ENCODE measurements at places on chromosomes 7 and 10.

DNA sequence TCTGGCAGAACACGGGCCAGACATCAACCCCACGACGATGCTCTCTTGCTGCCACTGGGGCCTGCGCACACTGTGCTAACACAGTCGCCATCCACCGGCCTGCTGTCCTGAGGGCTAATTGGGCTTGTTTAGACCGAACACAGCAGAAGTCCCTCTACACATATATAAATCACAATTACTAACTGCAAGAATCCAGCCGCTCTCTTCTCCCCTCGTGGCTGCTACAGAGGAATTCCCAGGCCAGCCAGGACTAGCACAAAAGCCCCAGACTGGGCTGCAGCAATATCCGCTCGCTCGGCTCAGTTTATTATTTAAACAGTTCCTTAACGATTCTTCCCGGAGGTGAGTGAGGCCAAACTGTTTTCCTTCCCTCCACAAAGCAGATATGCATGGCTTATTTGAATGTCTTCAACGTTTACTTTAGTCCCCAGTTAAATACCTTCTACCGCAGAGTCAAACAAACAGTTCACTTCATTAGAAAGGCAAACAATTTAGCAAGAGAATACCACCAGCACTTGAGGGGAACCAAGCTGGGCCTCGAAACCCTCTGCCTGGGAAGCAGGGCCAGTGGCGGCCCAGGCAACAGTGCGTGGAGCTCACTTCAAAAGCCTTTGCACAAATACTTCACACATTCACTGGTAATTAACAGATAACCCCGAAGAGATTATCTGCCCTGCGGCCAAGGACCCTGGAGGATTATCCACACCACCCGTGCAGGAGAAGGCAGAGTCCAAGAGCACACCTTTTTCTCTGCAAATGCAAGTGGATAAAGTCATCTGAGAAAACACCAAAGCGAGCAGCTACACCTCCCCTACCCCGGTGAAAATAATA is 145.3 kb downstream of the GLI3 start:
- DNase-seq = no peak

GRCh38 chr7:66847879-66848790 is 72.9 kb upstream of the TMEM248 start:
- no peak for DNase-seq

DNA sequence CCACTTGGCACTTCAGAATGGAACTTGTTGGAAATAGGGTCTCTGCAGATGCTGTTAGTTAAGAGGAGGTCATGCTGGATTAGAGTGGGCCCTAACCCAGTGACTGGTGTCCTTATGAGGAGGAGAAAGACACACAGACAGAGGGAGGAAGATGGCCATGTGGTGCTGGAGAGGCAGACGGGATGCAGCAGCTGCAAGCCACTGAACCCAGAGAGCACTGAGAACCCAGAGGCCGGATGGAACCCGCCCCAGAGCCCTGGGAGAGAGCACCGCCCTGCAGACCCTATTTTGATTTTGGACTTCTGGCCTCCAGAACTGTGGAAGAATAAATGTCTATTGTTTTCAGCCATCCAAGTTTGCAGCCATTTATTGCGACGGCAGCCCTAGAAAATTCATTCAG is 58.0 kb upstream of the EBF3 start:
- no peak for DNase-seq

DNA sequence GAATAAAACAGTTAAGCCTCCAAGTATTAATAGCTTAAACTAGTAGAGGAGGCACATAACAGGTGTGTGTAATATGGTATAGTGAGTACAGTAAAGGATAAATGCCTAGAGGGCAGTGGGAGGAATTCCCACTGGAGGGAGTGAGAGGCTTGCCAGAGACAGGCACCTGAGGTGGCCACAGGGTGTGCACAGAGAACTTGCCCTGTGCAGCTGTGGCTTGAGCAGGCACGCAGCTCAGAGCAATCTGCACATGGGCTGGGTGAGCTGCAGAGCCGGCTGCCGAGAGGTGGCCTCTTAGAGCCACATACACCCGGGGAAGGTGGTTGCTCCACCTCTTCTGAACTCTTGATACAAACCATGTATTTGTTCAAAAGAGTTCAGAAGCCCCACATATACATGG is 237.1 kb downstream of the COBL start:
- DNase-seq = no peak

- no peak for DNase-seq
Measured at GRCh38 chr7:28879105-28879504, 79.0 kb downstream of the TRIL start.

GRCh38 chr7:22992874-22993840 is 20.8 kb downstream of the HYCC1 start:
- no peak for DNase-seq

- DNase-seq = no peak
Measured at GRCh38 chr10:86047588-86047987, 319.0 kb downstream of the GRID1 start.

DNA sequence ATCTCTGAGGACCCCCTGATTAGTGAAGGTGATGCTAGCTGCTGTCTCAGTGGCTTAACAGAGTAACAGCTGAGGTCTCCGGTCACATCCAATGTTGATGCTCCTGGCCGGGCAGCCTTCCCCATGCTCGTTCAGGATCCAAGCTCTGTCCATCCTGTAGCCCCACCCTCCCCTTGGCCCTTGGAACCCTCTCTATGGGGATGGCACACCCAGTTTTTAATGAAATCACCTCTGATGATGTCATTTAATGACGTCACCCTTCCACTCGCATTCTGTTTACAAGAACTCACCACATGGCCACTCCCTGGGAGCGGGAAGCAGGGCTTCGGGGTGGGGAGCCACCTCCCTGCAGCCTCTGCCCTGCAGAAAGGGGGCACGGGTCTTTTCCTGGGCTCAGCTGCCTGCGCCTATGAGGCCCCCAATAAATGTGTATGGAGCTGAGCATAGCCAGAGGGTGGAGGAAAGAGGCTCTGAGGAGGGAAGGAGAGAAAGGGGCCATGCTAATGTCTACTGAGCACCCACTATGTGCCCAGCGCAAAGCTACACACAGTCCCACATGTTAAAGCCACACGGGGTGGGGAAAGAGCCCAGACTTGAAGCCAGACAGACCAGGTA is 95.5 kb downstream of the OAT start:
- DNase-seq = no peak

DNA sequence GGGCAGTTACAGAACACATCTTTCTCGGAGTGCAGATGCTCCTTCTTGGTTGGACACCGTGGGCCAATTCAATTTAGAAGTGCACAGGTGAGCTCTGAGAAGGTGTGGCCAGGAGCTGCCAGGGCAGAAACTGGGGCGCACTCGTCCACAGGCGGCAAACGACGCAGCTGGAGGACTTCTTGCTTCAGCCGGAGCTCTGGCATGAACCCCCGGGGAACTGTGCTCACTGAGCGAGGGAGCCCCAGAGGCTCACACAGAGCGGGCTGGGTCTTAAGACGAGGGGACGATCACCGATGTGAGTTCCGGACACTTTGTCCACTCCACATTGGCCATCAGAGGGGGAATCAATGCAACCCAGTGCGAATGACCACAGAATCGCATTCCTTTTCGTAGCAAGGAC is 140.4 kb downstream of the ZMYND11 start:
- DNase-seq = no peak
